Activated CD4-positive, CD25-positive, alpha-beta regulatory T cell (primary cell): ENCODE measurements at places on chromosomes 12 and 14.

DNA sequence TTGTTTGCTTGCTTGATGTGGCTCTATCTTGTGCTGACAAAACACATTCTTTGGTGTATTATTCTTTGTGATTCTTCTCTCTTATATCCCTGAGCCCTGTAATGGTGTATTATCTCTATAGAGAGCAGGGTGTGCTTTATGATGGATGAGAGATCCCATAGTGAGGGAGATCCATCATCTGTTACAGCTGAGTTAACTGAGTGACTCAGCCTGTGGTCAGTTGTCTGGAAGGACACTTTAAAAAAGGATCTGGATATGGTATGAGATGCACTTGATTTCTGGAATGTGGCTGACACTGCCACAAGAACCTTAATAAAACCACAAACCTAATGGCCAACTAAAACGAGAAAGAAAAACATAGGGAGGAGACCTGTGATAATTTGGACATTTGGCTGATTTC is 461.4 kb upstream of the SYT1 start:
- DNase-seq, result no peak

GRCh38 chr12:69610729-69611128 is at the start of gene LRRC10:
LRRC10 (minus strand) TSS chr12:69610907; CDS start chr12:69610838, 69 bp downstream.
- DNase-seq, result no peak

DNA sequence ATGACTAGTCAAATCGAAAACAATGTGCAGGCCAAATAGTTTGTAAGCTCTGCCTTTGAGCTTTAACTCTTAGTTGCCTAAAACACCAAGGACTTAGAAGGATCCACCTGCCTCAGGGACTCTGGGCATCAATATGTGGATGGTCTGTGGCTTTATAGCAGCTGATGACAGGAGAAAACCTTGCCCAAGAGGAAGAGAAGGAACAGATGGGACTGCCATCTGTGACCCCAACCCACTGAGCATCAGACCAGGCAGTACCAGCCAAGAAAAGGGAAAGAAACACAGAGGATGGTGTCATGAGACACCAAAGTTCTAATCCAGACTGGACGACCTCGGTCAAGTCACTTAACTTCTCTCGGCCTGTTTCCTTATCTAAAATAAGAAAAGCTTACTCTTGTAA is 12.7 kb downstream of the TGFB3 start:
- DNase-seq, result no peak

GRCh38 chr14:21518725-21519124 is 7.4 kb downstream of the SALL2 start:
- no peak for DNase-seq

- DNase-seq, result no peak
These were observed 4.3 kb downstream of the DDIT3 start for GRCh38 chr12:57515934-57516541.

- no peak for DNase-seq
These were observed 8.6 kb downstream of the RMST start for GRCh38 chr12:97471194-97471593.

DNA sequence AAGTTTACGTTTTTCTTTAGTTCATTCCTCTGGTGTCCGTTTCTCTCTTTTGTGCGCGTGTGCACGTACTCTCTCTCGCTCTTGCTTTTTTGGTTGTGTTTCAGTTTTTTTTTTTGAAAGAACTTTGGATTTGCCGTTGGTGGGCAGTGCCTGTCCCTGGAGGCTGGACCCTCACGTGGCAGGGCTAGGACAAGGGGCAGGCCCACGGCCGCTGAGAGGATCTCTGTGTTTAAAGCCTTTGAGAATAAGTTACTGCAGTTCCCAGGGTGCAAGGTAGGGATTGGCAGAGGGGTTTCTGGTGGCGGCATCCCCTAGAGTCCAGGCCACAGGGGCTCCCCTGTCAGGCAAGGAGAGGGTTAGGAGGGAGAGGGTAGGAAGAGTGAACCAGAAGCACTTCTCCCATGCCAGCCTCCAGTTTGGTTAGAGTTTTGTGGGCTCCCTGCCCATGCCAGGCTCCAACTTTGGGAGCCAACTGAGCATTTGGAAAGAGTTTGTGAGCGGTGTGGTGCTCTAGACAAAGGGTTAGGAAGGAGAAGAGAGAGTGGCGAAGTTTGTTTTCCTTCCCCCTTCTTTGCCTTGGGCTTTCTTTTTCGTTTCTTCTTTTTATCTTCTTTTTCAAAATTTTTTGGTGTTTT is 30.5 kb downstream of the ZFHX2 start:
- DNase-seq, result no peak

- DNase-seq, result no peak
These were observed 535.3 kb upstream of the LRFN5 start for GRCh38 chr14:41071351-41071750.

DNA sequence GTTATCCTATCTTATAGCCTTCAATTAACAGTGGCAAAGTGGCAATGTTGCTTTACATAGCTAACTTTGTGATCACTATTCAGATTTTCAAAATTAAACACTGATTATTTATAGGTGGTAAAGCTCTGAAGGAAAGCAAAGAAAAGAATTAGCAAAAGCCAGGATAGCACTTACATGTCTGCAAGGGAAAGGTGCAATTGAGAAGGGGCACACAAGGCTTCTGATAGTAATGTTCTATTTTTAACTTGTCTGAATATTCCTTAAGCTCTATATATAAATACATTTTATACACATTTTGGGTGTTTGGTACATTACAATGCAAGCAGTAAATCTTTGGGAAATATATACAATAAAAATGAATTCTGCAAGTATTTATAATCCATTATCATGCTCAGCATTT is 10.9 kb downstream of the NAP1L1 start:
- no peak for DNase-seq

- DNase-seq, result no peak
These were observed 18.5 kb upstream of the FOXN3 start for GRCh38 chr14:89435492-89435891.

DNA sequence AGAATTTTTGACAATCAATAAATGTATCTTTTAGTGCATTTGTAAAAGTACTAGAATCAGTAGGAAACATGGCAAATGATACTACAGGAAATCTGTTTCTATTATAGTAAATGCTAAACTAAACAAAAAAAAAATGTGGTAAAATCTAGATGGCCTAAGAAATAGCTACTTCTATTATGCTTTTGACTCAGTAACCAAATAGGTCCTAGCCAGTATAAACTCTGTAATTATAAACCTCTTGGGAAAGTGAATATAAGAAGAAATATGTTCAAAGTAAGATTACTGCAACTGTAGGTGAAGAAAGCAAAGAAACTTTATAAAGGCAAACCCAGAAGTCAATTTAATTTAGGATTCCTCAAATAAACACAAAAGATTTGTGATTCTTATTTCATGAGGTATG is 581.2 kb downstream of the LRFN5 start:
- DNase-seq, result no peak

- no peak for DNase-seq
These were observed 14.9 kb downstream of the C2CD5 start for GRCh38 chr12:22529281-22530060.

DNA sequence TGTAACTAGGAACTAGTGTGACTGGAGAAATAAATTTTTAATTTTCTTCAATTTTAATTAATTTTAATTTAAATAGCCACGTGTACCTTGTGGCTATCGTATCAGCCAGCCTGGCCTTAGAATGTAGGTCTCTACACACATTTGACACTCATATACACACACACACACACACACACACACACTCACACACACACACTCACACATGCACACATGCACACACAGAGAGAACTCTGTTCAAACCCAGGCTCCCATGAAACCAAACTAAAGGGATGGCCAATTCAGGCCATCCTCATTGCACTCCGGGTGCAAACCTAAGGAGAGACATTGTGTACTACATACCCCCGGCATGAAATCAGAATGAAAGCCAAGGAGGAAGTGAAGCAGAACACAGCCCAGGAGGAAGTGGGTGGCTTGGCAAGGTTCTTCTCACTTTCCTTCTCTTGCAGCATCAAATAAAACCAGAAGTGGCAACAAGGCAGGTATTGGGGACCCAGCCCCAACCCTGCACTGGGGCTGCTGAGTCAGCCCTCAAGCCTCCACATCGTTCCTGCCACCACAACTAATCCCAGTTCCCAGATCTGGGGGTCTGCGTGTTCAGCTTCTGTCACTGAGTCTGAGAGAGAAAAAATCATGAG is 26.2 kb upstream of the CHPT1 start:
- DNase-seq, result no peak

DNA sequence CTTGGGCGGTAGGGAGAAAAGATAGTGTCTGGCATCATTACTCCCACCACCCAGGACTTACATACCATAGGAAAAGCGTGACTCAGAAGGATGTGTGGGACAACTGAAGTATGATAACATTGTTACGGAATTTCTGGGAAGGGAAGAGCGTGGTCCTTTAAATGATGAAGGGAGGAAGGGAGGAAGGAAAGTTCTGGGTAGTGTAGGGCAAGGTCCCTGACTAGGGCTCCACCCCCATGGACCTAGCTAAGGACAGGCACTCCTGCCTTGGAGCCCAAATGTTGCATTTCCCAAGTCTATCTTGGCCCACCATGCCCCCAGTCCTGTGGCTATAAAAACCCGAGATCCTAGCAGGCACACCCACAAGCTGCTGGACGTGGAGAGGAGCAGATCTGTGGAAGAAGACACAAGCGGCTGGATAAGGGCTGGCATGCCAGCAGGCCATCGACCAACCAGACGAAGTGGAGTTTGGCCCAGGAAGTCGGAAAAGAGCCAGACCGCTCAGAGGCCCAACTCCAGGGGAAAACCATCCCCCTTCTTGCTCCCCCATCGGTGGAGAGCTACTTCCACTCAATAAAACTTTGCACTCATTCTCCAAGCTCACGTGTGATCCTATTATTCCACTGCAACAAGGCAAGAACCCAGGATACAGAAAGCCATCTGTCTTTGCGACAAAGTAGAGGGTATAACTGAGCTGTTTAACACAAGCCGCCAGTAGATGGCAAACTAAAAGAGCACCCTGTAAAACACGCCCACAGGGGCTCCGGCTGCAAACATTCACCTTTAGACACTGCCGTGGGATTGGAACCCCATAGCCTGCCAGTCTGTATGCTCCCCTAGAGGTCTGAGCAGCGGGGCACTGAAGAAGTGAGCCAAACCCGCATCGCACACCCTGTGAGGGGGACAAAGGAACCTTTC is 23.0 kb upstream of the RAB21 start:
- DNase-seq, result no peak

- DNase-seq, result no peak
These were observed 48.0 kb upstream of the RIMBP2 start for GRCh38 chr12:130764073-130764472.

- DNase-seq, result no peak
These were observed 44.9 kb upstream of the PLEKHG3 start for GRCh38 chr14:64659366-64659765.

DNA sequence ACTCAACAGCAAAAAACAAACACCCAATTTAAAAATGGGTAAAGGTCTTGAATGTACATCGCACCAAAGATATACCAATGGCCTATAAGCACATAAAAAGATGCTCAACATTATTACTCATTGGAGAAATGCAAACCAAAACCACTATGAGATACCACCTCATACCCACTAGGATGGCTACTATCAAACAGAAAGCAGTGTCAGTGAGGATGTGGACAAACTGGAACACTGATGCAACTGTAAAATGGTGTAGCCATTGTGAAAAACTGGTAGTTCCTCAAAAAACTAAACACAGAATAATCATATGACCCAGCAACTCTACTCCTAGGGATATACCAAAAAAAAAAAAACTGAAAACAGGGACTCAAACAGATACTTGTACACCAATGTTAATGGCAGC is 49.3 kb downstream of the CDK17 start:
- DNase-seq, result no peak

- DNase-seq, result no peak
These were observed 24.7 kb downstream of the INSM2 start for GRCh38 chr14:35558680-35559079.

DNA sequence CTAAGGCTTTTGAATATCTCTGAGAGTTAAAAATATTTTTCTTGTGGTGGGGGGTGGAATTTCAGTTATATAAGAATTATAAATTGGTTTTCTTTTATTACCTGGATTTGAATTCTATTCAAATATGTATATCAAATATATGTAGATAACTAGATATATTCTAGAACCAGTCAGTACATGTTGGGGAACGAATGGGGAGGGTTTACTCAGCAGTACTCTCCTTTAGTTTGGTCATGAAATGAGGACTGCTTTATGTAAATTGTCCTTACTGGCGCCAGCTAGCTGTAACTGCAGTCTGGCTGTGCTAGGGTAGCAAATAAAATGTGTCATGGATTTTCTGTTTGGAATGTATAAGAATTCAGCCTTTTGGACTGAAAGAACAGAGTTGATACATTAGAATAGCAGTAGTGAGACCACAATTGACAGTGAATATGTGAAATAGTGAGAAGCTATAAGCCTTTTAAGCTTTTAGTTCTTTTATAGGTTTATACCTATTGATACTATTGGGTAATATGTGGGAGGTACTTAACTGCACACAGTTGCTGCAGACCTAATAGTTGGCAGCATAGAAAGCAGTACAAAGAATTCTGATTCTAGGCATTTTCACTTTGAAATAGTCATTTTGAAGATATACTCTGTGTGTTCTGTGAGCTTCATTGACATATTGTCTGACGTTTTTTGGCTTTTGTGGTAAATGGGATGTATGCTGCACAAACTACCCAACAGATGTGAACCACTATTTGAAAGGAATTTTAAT is 29.0 kb downstream of the ATF7IP start:
- DNase-seq, result no peak

DNA sequence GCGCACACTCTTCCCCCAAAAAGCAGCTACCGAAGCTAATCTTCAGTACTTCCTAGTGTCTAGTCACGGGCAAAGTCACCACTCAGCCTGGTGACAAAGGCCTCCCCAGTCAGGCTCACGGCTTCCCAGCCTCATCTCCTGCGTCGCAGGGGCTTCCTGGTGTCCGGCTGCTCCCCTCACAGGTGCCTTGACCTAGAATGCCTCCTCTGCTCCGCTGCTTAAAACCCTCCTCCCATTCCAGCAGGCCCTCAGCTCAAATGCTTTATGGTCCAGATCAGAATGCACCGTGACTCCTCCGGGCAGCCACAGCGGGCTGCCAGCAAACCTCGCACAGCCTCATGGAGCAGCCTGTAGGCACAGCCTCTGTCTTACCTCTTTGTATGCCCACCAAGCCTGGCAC is 53.1 kb downstream of the PRIMA1 start:
- no peak for DNase-seq

DNA sequence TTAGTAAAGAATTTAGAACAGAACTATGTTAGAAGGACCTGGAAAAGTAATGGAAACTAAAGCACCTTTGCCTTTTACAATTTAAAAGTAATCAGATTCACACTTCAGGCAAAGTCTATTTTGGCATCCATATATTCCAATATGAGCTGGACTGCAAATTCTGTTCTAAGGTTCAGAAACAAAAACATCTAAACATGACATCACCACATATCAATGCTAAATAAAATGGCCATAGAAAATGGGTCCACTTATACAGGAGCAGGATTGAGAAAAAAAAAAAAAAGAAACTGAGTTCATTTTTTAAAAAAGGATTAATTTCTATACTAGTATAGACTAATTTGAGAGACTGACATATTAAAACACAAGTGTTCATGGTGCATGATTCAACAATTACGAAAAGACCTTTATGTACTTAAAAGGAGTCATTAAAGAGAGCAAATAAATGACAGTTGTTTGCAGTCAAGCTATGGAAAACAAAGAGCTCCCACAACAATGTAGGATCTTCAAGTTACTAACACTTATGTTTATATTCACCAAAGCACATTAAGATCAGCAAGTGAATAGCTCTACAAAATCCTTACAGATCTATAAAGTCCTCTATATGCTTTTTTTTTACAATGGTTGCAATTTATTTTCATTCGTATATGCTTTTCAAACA is 45.7 kb downstream of the DICER1 start:
- no peak for DNase-seq
